D721Med (cell line): ENCODE measurements at places on chromosomes 5 and 9.

GRCh38 chr9:133844881-133845410 is 106.8 kb upstream of the SARDH start:
- DNase-seq, result no peak

DNA sequence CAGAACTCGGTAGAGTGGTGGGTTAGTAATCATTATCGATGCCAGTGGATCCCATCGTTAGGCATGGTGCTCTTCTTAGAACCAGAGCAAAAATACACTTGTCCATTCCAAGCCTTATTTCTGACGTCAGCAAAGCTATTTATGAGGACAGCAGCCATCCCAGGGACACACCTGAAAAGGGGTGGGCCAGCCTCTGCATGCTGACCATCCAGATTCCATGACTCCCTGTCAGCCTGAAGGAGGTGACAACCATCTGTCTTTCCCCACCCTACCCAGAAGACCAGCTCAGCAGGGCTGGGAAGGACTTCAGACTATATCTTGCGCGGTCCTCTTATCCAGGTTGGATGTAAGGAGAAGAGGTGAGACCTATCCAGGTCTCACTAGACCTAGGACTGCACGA is 5.7 kb upstream of the NIPAL4 start:
- no peak for DNase-seq

DNA sequence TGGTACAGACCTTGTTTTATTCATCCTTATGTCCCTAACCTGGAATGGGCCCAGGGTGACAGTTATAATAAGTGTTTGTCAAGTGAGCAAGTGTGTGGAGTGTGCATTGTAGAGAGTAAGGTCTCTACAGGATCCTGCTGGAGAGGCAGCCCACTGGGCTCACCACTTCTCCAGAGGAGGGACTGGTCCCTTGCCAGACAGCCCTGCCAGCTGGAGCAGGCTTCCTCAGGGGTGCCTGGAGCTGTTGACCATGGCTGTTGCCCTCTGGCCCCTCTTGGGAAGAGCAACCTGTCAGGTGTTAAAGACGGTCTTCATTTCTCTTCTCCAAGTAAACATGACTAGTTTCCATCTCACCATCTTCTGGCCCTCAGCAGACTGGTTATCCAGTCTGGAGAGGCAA is 20.0 kb downstream of the IRF1 start:
- no peak for DNase-seq

DNA sequence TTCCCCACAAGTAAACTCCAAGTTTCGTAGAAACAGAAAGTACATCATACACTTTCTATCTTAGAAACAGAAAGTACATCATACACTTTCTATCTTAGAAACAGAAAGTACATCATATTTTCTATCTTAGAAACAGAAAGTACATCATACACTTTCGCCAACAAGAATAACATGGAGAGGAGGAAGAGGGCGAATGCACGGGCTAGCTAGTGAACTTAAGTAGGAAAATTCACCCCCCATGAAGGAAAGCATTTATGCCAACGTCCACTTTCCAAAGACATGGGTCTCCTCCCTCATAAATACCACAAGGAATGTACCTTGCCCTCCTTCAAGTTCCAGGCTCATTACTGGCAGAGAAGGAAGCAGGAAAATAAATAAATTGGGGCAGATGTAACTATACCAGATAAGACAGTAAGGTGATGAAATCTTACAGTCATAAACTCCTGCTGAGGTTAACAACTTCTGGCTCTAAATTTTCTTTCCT is 64.7 kb downstream of the FRMD3 start:
- no peak for DNase-seq

- no peak for DNase-seq
Observed at GRCh38 chr5:143920772-143921171, 108.8 kb downstream of the HMHB1 start.

DNA sequence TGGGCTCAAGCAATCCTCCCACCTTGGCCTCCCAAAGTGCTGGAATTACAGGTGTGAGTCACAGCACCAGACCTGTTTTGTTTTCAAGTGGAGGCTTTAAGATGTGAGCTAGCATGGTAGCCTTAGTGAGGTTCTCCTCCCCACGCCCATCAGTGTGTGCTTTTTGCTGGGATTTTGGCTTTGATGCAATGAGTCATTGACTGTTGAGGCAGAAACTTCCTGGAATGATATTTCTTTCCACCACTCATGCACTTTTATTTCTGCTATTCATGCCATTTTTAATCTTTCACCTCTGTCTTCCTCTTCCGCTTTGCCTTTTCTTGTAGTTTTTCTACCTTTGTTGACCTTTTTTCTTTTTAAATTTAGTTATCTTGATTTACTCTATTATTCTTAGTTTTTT is 4.2 kb upstream of the NFIL3 start:
- DNase-seq, result no peak

DNA sequence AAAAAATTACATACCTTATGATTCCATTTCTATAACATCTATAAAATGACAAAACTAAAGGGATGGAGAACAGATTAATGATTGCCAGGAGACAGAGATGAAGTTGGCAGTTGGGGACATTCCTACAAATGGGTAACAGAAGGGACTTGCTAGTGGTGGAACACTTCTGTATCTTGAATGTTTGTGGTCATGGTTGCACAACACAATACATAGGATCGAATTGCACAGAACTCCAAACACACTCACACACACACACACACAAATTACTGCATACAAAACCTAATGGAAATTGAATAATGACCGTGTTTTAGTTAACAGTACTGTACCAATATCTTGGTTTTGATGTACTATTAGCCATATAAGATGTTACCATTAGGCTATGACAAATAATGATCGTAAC is 330.7 kb upstream of the POU5F2 start:
- DNase-seq, result no peak

- DNase-seq, result no peak
Observed at GRCh38 chr5:58133216-58133615, 326.7 kb downstream of the PLK2 start.

DNA sequence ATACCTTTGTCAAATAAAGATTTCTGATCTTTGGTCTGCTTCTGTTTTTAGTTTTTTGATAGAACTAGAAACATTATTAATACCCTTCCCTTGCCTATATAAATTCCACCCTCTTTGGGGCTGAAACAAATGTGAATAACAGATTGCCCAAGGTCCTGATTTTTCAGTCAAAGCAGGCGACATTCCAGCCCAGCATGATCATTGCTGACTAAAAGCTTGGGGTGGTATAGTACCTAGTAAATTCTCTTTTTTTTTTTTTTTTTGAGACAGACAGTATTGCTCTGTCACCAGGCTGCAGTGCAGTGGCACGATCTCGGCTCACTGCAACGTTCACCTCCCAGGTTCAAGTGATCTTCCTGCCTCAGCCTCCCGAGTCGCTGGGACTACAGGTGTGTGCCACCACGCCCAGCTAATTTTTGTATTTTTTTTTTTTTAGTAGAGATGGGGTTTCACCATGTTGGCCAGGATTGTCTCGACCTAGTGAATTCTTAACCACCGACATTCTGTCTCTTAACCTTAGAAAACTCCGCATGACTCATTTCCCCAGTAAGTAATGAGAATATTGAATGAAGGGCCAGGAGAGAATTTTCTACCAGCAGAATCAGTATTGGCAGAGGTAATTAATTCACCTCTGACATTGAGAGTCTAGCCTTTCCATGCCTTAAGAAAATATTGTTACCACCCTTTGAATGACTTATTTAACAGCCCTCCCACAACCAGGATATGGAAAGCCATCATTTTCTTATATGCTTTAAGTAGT is 226.4 kb downstream of the GNA14 start:
- no peak for DNase-seq

GRCh38 chr5:54091307-54092130 is 218.9 kb downstream of the ARL15 start:
- DNase-seq, result no peak

- no peak for DNase-seq
Observed at GRCh38 chr5:43193181-43193893, 1.3 kb downstream of the NIM1K start.

GRCh38 chr5:142881784-142882126 is 111.6 kb downstream of the ARHGAP26 start:
- no peak for DNase-seq

- no peak for DNase-seq
Observed at GRCh38 chr5:20536813-20537212, 548.8 kb upstream of the CDH18 start.

DNA sequence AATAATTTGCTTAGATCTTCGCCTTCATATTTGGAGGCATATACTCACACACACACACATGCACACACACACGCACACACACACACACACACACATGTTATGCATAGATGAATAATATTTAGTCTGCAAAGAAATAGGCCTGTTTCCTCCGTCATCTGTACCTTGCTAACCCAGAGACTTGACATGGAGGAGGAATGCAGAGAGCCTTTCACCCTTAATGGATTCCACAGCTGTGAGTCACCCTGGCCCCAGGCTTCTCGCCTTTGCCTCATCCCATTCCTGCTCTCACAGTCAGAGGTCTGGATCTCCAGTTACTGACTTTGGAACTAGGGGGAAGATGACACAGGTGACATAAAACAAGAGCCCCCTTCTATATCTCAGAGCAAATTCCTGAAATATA is 29.7 kb downstream of the ZNF462 start:
- no peak for DNase-seq

DNA sequence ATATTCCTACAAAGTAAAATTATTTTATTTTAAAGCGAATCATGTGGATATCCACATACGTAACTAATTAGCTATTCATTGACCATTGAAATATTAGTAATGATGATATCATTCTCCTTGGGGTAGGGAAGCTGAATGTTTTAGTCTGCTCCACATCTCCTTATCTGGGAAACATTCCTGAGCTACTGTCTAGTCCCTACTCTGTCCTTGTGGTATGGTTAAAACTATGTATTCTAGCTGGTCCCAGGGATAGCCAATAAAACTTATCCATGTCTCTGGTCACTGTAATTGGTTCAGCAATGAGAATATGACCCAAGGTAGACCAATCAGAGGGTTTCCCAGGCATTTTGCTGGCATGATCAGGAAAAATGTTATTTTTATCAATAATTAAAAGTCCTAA is 76.0 kb upstream of the DAP start:
- DNase-seq, result no peak

- DNase-seq, result no peak
Observed at GRCh38 chr5:1246711-1247431, 21.7 kb downstream of the SLC6A18 start.

DNA sequence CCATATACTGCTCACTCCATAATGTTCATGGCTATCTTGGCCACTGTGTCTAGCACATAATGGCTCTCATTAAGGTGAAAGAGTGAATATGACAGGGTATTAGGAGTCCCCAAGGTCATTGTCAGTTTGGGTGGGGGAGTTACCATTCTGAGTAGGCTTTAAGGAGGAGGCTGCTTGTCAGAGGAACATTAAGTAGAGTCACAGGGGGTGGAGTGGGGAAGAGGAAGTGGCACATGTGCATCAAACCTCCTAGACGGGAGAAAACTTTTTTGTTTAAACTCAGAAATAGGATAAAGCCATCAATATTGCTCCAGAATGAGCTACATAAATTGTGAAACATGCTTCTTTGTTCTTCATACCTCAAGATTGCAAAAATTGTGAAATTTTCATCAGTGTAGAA is 45.5 kb downstream of the DAB2IP start:
- no peak for DNase-seq

DNA sequence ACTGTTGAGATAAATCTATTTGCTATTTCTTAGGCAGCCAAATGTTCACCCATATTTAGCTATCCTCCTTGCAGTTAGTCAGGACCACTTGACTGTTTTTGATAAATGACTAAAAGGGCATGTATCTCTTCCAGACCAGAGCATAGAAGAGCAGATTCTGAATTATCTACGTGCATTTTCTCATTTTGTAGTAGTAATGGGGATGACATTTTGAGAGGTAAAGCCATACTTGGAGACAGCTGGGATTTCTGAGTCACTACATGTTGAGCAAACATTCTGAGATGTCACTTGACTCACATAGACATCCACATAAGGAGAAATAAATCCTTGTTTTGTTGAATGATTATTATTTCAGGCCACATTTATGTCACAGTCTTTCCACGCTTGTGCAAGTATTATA is 297.6 kb downstream of the CDH10 start:
- DNase-seq, result no peak

- no peak for DNase-seq
Observed at GRCh38 chr9:35198191-35198590, 36.4 kb downstream of the UNC13B start.

DNA sequence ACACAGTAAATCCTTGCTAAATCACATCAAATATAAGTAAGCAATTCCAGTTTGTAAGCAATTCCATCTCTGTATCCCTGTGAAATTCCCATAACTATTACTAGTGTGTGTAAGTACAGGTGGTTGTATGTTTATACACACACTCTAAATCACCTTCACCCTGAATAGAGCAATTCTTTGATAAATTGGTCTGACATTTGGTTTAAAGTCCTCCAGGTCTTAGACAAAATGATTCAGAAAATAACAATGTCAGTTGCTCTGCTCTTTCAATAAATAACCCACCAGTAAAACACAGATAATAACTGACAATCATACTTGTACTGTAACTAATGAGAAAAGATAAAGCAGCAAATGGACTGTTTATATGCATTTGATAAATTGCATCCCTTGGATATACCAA is 226.3 kb downstream of the SPOCK1 start:
- no peak for DNase-seq

DNA sequence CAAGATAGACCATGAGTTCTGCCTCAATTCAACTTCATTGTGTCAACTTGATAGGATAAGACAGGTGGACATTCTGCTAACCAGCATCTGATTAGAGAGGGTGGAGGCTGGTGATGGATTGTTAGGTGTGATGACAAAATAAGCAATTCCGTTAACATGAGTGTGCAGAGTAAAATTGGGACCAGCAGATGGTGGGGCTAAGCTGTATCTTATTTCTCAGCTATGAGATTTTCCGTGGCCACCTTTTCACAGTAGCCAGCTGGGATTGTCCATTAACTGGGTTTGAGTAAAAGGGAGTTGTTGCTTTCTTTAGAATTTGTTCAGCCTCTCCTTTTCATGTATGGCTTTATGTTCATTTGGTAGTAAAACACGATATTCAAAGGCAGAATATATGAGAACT is 28.8 kb upstream of the TAL2 start:
- DNase-seq, result no peak

DNA sequence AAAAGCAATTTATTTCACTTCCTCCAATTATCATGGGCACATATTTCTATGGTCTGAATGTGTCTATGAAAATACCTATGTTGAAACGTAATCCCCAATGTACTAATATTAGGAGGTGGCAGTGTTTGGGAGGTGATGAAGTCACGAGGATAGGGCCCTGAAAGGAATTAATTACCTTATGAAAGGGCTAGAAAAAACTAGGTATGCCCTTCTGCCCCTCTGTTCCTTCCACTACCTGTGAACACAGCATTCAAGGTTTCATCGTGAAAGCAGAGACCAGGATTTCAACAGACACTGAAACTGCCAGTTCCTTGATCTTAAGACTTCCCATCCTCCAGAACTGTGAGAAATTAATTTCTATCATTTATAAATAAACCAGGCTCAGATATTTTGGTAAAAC is 1037.1 kb upstream of the C9orf72 start:
- DNase-seq, result no peak
